ENCODE measurements at places on chromosomes 16 and 17. TPM values are rescaled to one million over a fixed set of nuclear protein-coding genes. Genes with fewer than 3 reads are reported as not detected.

DNA sequence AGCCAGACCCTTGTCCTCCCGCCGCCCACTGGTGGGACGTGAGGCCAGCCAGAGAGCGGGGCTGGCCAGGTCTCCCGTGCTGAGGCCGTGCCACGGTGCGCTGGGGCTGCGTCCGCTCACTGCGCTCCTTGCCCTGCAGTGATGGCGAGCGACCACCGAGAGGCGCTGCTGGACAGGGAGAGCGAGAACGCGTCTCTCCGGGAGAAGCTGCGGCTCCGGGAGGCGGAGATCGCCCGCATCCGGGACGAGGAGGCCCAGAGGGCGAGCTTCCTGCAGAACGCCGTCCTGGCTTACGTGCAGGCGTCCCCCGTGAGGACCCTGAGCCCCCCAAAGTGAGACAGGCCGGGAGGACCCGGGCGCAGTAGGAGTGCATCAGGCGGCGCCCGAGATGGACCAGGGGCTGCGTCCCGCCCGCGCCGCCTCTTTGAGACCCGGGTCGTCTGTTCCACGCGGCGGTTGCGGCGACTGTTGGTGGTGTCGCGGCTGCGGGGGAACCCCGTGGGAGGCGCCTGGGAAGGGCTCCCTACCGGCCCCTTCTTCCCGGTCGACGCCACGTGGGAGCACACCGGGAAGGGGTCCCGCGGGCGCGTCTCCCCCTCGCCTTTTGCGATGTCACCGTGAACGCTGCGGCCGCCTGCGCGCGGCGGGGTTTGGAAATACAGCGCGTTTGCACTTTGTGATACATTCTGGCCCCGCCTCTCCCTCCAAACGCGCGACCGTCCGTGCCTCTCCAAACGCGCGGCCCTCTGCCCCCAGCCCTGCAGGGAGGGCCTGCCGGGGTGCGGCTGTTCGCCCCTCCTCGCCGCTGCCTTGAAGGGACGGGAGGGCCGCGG lies 792 bp upstream of the RAC3 start:
- peak overlapping the region; percentile 29 for H3K4me3 ChIP-seq
- H3K4me1 ChIP-seq: no peaks in the 10 kb centered on the region
- H3K27ac ChIP-seq: no peak overlapping the region
- H3K27me3 ChIP-seq: peaks cover 3% of the 10 kb centered on the region

Gene GAS2L2
- total RNA-seq: not detected

DNA sequence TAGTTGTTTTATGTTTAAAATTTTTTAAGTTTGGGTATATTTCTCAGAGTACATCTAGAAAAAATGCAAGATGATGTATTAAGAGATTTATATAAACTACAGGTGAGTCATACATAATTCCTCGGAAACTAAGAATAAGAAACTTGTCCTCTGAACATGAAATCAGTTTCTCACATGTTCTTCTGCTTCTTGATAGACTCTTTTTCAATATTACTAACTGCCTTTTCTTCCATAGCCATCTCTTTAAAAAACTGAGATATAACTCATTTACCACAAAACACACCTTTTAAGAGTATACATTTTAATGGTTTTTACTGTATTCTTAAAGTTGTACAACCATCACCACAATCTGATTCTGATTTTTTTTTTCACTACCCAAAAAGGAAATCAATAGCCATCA lies 238.4 kb upstream of the AXIN2 start:
- H3K27me3 ChIP-seq: no peaks in the 10 kb centered on the region
- DNase-seq: no peak
- H3K36me3 ChIP-seq: no peaks in the 10 kb centered on the region

DNA sequence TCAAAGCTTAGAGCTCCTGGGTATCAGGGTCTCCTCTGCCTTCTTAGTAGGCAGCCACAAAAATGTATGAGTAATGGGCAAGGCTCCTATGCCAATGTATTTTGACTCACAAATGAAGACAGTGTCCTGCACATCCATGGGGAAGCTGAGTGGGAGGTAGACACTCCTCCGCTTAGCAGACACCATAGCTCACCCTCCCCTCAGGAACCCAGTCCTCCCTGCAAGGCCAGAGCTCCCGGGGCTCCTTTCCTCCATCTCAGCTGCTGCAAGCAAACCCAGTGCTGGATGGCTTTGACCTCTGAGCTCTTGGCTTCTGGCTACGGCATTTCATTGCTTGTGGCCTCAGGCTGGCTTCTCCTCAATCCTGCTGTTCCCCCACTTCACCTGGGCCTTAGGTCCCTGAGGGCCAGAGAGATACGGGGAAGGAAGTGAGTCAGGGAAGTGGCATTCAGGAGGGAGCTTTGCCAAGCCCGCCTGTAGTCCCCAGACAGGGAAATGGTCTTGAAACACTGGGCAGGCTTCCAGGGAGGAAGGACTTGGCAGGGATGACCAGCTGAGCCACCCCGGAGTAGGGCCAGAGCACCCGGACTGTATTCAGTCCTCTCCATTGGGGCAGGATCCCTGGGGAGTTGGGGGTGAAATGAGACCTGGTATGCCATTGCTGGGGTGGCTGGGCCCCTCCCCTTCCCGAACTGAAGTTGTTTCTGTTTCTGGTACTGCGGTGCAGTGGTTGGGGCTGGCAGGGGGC lies 4.5 kb downstream of the ABCC3 start:
- no peaks in the 10 kb centered on the region for H3K36me3 ChIP-seq
- peak; percentile 90 for DNase-seq
- H3K4me1 ChIP-seq: no peaks in the 10 kb centered on the region
- H3K4me3 ChIP-seq: no peak overlapping the region

Gene IGSF6
- 2.3 TPM for total RNA-seq

Gene PYDC1
- not detected for total RNA-seq

- H3K36me3 ChIP-seq: no peaks in the 10 kb centered on the region
- no peak overlapping the region for H3K4me3 ChIP-seq
- no peak overlapping the region for H3K27ac ChIP-seq
- DNase-seq: peak; percentile 36
- no peaks in the 10 kb centered on the region for H3K4me1 ChIP-seq
Measured at GRCh38 chr16:48862087-48862532, 252.1 kb upstream of the N4BP1 start.

- no peaks in the 10 kb centered on the region for H3K27me3 ChIP-seq
- H3K4me3 ChIP-seq: no peak overlapping the region
- no peaks in the 10 kb centered on the region for H3K4me1 ChIP-seq
- H3K36me3 ChIP-seq: no peaks in the 10 kb centered on the region
- no peak overlapping the region for H3K27ac ChIP-seq
Measured at GRCh38 chr17:3735515-3735914, 11.8 kb downstream of the HASPIN start.

DNA sequence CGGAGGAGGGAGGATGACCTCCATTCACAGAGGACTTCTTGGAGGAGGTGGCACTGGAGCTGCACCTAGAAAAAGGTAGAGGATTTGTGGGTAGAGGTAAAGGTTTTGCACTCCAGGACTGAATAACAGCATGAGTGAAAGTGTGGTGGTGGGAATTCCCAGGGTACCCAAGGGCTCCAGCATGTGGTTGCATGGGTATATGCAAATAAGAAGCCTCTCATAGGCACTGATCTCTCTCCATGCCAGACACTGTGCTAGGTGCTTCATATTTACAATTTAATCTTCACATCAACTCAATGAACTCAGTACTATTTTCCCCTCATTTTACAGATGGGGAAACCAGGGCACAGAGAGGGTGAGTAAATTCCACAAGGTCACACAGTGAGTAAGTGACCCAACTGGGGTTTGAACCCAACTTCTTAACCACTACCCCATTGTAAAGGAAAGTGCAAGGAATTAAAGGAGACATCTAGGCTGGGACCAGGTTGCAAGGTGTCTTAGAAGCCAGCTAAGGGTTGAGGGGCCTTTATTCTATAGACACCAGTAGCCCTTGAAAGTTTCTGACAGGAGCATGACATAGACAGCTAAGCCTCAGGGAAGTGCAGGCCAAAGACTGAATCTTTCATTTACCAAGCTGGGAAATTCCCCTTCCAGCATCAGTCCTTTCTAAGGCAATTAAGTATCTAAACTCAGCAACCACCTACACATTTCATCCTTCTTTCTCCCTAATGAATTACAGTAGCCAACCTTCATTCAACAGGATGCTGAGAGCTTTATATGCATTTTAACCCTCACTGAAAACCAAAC lies 21.3 kb downstream of the SCNN1B start:
- H3K27me3 ChIP-seq: no peaks in the 10 kb centered on the region
- no peak overlapping the region for H3K27ac ChIP-seq
- no peak for DNase-seq
- H3K4me3 ChIP-seq: no peak overlapping the region
- H3K4me1 ChIP-seq: no peaks in the 10 kb centered on the region

GRCh38 chr17:46143827-46144236 lies 49.4 kb downstream of the KANSL1 start:
- no peak for DNase-seq
- no peak overlapping the region for H3K4me3 ChIP-seq
- no peaks in the 10 kb centered on the region for H3K27me3 ChIP-seq
- no peak overlapping the region for H3K27ac ChIP-seq
- no peaks in the 10 kb centered on the region for H3K36me3 ChIP-seq

Gene EMC8
- total RNA-seq: 26.6 TPM

DNA sequence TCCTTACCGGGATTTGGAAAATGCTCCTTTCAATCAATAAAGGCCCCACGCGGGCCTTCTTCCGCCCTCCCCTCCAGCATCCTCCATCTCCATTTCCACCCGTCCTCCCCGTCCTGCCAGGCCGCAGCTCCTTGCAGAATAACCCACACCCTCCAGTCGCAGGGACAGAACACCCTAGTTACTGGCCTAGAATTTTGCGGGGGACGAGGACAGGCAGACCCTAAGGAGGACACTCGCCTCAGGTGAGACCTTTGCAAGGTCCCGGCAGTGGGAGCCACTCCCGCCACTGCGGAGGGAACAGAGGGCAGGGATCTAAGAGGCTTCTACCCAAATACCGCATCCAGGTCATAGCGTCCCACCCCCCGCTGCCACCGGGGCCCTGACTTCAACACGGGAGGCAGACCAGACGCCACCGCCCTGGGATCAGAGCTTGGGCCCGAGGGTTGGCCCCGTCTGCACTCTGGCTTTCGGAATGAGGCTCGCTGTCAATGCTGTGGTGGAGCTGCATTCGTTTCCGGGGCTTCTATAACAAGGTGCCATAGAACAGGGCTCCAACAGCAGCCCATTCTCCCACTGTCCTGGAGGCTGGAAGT lies 26.8 kb downstream of the SLC25A10 start:
- no peaks in the 10 kb centered on the region for H3K27me3 ChIP-seq
- H3K27ac ChIP-seq: no peak overlapping the region
- no peaks in the 10 kb centered on the region for H3K4me1 ChIP-seq
- no peaks in the 10 kb centered on the region for H3K36me3 ChIP-seq
- DNase-seq: no peak
- no peak overlapping the region for H3K4me3 ChIP-seq

Gene CES5A
- total RNA-seq: not detected

Gene KCNG4
- not detected for total RNA-seq

DNA sequence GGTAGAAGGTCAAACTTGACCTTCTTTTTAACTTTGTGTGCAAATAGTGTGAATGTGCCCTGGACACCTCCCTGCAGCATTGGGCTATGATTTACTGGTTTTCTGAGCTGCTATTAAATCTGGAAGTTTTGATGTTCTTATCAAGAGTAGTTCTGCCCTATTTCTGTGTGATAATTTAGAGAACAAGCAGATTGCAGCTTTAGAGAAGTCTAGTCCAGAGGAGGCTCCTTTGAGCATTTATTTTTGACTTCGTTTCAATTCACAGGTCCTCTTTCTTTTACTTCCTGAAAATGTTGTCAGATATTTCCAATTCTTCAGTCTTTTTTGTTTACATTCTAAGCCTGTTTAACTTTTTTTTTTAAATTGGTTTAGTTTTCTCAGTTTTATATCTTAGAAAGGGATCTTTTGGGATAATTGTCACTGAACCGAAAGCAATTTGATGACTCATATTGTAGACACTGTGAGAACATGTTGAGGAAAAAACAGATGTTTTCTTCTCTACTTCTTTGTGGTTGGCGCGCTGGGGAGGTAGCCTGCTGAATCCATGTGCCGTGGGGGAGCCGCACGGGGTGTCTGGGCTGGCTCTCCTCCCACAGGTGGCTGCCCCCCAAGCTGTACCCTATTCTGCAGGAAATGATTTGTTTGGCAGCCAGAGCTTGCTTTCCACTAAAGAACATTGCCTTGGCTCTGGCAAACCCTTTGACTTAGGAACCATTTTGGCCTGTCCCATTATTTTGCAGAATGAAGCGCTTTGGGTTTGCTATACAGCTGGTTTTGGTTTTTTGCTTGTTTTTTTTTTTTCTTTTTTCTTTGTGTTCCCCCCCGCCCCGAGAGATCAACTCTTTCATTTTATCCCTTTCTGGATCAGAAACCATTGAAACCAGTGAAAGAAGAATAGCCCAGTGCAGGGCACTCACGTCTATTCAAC lies 53.4 kb downstream of the MFSD11 start:
- H3K36me3 ChIP-seq: no peaks in the 10 kb centered on the region
- no peaks in the 10 kb centered on the region for H3K27me3 ChIP-seq
- peak overlapping the region; percentile 65 for H3K27ac ChIP-seq
- no peak overlapping the region for H3K4me3 ChIP-seq
- DNase-seq: peak; percentile 19

- H3K4me1 ChIP-seq: no peaks in the 10 kb centered on the region
- H3K27ac ChIP-seq: no peak overlapping the region
- no peak overlapping the region for H3K4me3 ChIP-seq
- no peaks in the 10 kb centered on the region for H3K36me3 ChIP-seq
- no peaks in the 10 kb centered on the region for H3K27me3 ChIP-seq
Measured at GRCh38 chr16:71537643-71538042, 11.4 kb downstream of the CHST4 start.

GRCh38 chr17:57756951-57757350 lies 11.9 kb upstream of the CCDC182 start:
- H3K27me3 ChIP-seq: no peaks in the 10 kb centered on the region
- no peak overlapping the region for H3K27ac ChIP-seq
- H3K4me3 ChIP-seq: no peak overlapping the region
- DNase-seq: no peak
- no peaks in the 10 kb centered on the region for H3K36me3 ChIP-seq

- no peaks in the 10 kb centered on the region for H3K27me3 ChIP-seq
- H3K36me3 ChIP-seq: no peaks in the 10 kb centered on the region
- DNase-seq: no peak
- H3K4me3 ChIP-seq: no peak overlapping the region
Measured at GRCh38 chr16:71297341-71297634, 8.1 kb upstream of the CMTR2 start.

DNA sequence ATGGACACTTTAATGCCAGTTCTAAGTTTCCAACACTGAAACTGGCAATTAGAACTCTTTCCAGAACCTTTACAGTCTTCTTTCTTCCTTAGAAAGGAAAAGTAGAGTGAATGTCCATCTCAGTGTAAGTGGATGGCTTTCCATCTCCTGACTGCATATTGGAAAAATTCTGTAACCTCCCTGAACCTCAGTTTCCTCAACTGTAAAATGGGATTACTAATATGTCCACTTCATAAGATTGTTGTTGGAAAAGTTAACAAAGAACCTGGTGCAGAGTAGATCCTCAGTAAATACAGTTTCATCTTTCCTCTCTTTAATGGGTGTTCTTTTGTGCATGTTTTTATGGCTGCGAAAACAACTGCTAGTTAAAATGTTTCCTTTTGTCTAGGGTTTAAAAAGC lies 2.6 kb downstream of the TMEM98 start:
- H3K27me3 ChIP-seq: no peaks in the 10 kb centered on the region
- H3K36me3 ChIP-seq: no peaks in the 10 kb centered on the region
- no peaks in the 10 kb centered on the region for H3K4me1 ChIP-seq
- no peak overlapping the region for H3K4me3 ChIP-seq
- DNase-seq: no peak

GRCh38 chr17:76411247-76411646 lies 26.8 kb downstream of the SPHK1 start:
- DNase-seq: no peak
- peaks cover 3% of the 10 kb centered on the region for H3K4me1 ChIP-seq
- no peak overlapping the region for H3K27ac ChIP-seq

Gene CIITA
- 9.7 TPM for total RNA-seq

GRCh38 chr17:14693382-14693781 lies 392.5 kb downstream of the HS3ST3B1 start:
- peaks cover 4% of the 10 kb centered on the region for H3K27me3 ChIP-seq
- no peak overlapping the region for H3K27ac ChIP-seq
- no peaks in the 10 kb centered on the region for H3K4me1 ChIP-seq
- no peak for DNase-seq
- no peaks in the 10 kb centered on the region for H3K36me3 ChIP-seq
